Nucleus accumbens (tissue), 56 donors: ENCODE measurements at places on chromosomes 6 and 20.

DNA sequence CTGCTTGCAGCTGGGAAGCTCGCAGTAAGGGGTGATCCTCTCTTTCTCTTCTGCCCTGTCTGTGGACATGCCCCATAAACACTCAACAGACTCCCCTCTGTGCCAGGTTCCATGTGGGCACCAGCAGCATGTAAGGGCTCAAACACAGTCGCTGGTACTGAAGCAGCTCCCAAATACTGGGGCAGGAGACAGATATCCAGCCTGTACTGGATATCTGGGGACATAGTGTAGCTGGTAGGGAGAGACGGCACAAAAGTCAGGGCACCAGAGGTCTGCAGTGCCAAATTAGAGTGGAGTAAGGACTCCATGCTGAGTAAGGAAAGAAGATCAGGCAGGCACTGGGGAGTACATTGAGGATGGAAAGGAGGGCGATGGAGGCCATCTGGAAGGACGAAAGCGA, 48.3 kb upstream of the RSPO4 start:
- no peak for DNase-seq

GRCh38 chr20:57678340-57678739, 31.5 kb downstream of the PMEPA1 start:
- DNase-seq = no peak

GRCh38 chr6:13396241-13396792, 68.0 kb upstream of the TBC1D7 start:
- no peak for DNase-seq

DNA sequence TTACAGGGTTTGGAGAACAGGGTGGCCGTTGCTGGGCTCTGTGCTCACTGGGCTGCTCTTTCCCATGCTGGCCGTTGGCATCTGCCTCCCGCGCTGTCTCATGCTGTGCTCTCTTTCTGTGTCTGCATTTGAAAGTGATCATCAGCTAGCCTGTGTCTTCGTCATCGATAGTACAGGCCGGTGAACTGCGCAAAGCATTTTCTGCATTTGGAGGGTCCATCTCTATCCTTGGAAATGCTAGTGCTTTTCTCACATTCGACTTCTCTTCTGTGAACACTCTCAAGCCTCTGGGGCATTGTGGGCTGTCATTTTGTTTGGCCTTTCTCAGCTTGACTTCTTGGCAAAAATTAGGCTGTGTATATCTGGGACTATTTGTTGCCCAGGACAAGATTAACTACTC, 6.8 kb upstream of the SNHG17 start:
- DNase-seq = no peak

DNA sequence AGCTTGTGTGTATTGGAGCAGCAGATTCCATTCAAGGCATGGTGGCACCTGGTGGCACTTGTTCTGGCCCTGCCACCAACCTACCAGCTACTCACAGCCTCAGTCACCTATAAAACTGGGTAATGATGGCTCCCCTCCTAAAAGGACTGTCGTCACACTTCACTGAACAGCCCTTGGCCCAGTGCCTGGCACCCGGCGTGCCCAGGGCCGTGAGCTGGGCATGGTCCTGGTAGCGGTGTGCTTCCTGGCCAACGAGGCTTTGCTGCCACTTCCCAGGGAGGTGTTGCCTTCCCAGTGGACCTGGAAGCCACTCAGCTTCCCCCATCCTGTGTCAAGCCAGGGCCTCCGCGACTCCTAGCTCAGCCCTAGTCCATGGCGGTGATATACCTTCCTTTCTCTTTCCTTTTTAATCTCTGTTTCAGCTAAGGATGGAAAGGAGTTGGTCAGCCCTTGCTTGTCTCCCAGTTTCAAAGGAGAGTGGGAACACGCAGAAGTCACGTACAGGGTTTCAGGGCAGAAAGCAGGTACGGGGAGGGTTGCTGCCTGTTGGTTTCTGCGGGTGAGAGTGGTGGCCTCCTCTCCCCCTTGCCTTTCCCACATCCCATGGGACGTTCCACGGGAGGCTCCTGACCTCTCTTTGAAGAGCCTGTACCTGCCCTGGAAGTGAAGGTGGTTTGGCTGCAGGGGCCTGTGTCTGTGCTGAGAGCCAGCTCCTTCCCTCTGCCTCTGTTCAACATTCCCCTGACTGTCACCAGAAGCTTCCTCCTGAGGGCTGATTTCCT, 25.5 kb downstream of the ENTPD6 start:
- no peak for DNase-seq

GRCh38 chr6:3281631-3282475, 23.1 kb downstream of the PSMG4 start:
- no peak for DNase-seq

DNA sequence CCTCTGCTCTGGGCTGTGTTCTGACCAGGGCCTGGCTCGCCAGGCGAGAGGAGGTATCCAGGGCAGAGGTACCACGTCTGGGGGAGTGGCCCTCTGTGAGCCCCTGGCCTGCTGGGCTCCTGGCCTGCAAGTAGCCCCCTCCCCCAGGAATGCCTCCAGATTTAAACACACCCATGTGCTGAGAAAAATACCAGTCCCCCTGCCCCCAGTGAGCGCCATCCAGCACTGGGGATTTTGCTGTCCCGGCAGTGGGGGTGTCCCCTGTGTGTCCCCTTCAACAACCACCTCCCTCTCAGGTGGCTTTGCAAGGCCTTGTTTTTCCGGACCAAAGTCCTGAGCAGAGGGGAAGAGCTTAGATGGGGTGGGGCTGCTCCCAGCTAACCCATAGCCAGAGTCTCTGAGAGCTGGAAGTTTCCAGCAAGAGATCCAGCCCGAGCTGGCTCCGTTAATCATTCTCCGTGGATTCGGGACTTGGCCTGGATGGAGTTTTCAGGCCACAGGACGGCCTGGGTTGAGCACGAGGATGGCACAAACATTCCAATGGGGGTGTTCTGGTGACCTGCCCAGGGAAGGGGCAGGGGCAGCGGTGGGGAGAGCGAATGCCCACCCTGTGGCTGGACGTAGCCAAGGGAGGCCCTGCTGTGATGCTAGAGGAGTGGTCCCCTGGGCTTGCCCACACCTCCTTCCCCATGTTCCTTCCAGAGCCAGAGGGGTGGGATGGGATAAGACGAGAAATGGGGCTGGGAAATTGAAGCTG, 29.0 kb downstream of the PCK1 start:
- no peak for DNase-seq

GRCh38 chr6:165013701-165014100, 295.7 kb downstream of the C6orf118 start:
- DNase-seq = no peak

DNA sequence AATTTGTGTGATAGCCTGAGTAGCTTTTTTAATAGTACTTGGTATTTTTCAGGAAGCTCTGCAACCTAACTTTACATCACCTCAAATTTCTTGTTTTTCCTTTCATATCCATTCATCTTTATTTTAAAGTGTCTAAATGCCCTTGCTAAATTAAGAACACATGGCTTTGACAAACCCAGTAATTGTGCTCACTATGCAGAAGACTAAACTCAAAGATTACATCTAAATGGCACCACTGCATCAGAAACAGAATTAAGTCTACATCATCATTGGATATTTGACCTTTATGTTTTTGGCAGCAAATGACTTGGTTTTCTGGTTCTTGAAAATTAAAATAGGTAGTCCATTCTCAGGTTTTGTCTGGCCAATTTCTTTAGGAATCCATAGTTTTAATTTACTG, 69.6 kb upstream of the HDGFL1 start:
- DNase-seq = no peak

- no peak for DNase-seq
Measured at GRCh38 chr6:38307740-38308139, 332.0 kb downstream of the BTBD9 start.

DNA sequence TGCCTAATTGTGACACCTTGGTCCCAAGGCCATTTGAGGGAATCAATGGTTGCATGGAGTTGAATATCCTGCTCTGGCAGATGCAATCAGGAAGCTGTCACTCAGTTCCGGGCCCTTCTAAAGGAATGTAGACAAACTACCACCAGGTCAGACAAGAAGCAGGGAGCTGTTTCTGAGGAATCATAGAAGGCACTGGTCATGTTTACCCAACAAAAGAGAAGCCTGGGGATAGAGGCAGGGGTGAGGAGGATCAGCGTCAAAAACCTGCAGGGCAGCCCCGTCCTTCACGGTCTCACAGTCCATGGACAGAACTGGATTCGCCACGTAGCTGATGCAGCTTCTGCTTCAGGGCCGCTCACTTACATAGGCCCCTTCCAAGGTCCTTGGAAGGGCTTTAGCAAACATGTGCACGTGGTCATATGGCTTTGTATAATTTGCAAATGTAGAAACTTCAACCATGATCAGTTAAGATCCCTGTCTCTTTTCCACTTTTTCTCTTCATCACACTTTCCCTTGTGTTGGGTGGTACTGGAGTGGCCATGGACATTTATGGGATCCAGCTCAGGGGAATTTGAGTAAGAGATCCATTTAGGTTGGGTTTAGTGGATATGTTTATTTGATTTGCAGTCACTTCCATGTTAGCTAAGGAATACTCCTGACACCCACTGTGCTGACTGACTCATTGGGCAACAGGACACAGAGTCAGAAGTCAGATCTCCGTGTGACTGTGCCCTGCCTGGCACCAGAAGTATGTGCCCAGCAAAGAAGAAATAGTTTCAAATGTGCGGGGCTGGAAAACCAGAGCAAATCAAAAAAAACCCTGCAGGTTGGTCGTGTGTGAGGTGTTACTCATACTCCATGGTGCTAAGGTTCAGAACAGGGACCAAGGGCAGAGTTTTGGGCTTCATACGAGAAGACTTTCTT, 60.0 kb upstream of the ZFAND3 start:
- no peak for DNase-seq

DNA sequence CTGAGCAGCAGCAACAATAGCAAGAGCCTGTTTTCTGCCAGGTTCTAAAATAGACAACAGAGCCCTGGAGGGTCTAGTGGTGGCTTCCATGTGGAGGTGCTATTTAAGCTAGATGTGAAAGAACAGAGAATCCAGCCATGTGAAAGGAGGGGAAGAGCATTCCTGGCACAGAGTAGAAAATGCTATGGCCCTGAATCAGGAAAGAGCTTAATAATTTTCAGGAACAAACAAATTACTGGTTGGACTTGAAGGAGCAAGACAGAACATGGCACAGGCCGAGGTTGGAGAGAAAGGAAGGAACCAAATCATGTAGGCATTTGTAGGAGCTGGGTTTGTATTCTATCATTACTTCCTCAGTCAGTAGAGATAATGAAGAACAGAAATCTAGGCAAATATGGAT, 98.3 kb downstream of the AIG1 start:
- no peak for DNase-seq

DNA sequence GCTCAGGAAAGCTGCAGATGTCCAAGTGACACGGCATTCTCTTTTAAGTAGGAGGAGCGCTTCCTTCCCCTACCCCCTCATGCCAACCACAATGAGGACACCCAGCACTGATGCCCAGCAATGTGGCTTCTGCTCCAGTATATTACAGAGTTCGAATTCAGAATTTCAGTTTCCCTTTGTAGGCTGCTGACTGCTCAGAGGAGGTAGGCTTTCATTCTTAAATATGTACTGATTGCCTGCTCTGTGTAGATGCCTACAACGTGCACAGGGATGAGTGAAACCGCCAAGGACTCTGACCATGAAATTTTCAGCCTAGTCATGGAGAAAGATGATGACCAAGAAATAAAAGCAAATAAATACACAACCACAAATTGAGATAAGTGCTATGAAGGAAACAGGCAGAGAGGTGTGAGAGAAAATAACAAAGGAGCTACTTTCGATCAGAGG, 50.9 kb upstream of the TNFAIP3 start:
- DNase-seq = no peak

DNA sequence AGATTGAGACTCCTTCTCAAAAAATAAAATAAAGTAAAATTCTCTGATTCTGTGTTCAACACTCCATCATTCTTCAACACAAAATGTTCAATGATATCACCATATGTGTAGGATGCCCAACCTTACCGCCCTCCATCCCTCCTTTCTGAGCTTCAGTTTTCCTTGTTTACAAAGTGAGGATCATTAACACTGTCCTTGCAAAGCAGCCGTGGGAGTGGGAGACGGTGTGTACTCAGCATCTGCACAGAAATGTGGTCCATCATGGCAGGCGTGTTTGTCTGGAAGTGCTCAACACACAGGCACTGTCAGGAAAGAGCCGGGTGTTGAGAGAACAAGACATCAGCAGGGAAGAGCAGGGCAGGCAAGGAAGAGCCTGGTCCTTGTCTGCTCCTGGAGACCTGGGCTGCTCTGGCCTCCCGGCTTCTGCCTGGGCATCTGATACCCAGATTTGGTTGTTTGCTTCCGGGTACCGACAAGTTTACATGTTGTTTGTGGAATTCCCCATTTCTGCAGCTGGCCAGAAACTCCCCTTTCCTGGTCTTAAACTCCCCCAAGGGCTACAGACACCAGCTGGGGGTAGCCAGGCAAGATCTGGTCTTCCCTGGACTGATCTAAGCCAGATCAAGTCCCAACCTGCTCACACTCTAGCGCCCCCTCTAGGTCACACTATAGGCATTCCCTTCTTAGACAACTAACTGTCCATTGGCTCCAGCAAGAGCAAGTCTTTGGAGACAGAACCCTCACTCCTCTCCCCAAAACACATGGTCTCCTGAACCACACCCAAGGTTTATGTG, 26.7 kb upstream of the TTPAL start:
- DNase-seq = no peak

- DNase-seq = no peak
Measured at GRCh38 chr20:57078116-57078515, 188.3 kb downstream of the BMP7 start.

DNA sequence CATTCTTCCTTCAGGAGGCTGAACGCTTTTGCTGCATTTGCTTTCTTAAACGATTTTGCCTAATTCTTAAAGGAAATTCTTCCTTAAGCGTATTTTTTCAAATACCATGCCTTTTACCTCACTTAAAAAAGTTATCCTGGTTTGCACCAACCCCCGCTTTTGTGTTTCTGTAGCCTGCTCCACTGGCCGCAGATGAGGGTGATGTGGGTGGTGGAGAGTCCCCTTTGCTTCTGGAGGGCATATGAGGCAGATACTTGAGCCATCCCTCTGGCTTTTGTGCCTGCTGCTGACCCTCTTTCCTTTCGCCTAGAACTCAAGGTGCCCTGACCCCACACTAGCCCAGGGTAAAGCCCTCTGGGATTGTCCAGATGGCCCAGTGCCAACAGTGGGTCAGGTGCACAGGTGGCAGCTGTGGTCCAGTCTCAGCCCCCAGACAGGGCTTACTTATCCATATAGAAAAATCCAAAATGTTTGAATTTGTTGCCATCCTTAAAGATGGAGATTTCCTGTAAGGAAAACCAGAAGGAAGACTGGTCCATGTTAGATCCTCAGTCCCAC, 43.9 kb downstream of the SPATA2 start:
- no peak for DNase-seq

GRCh38 chr20:23165307-23165750, 79.2 kb upstream of the CD93 start:
- no peak for DNase-seq
